Activated T-cell treated with anti-CD3 and anti-CD28 coated beads, Interleukin-2, amount 50 U/mL, for 4 hours (primary cell): ENCODE measurements at places on chromosomes 7 and 10. TPM values are rescaled to one million over a fixed set of nuclear protein-coding genes. Genes with fewer than 3 reads are reported as not detected.

Gene PNLIPRP1
- 1.0 TPM for total RNA-seq

Gene LDB3
- total RNA-seq = 0.03 TPM

Gene HECW1
- not detected for total RNA-seq

Gene ATP6V0A4
- not detected for total RNA-seq

Gene HOXA13
- not detected for total RNA-seq

Gene OR2AE1
- total RNA-seq = not detected

Gene HYAL4
- not detected for total RNA-seq

Gene CFAP70
- 0.43 TPM for total RNA-seq

Gene NAT16
- not detected for total RNA-seq
